ENCODE measurements at places on chromosomes 12 and 14. TPM values are rescaled to one million over a fixed set of nuclear protein-coding genes. Genes with fewer than 3 reads are reported as not detected.

The CBLN3 gene
- 3.4 TPM for total RNA-seq

The WSCD2 gene
- not detected for total RNA-seq

The CYP27B1 gene
- total RNA-seq = 8.6 TPM

The DLGAP5 gene
- 94.1 TPM for total RNA-seq

The TAS2R42 gene
- total RNA-seq = not detected

The NRIP2 gene
- total RNA-seq = not detected

The PTGER2 gene
- total RNA-seq = 4.7 TPM

DNA sequence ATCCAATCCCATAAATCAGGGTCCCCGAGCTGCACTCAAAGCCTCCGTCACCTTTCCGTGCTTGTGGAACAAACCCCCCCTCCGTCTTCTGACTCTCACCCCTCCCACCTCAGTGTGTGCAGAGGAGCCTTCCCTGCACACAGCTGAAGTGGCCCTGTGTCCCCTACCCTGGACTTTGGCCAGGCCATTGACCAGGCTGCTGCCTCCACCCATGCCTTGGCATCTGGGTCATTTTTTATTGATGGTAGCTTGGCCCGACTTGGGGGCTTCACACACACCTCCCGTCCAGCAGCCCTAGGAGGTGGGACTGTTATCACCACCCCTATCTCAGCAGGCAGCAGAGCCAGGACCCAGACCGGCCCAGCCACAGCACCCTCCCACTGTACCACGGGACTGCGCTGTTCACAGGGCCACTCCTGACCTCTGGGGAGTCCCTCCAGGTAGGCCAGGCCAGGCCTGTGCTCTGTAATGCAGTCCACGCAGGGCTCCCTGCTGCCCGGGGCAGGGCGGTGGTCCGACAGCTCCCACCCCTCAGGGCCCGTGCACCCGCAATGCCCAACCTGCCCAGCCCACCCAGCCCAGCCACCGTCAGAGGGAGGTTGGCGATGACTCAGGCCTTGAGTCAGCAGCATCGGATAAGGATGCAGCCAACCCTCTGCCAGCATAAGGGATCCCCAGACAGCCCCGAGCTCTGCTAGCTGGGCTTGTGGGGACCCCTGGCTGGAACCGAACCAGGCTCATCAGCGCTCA is 9.2 kb upstream of the INF2 start:
- peak; percentile 87 for DNase-seq
- H3K27ac ChIP-seq = peak overlapping the region; percentile 99
- peak overlapping the region; percentile 62 for H3K4me3 ChIP-seq
- no peaks in the 10 kb centered on the region for H3K27me3 ChIP-seq

GRCh38 chr14:92595267-92595666 is 81.7 kb downstream of the RIN3 start:
- H3K36me3 ChIP-seq = no peaks in the 10 kb centered on the region
- H3K4me3 ChIP-seq = no peak overlapping the region
- peaks cover 11% of the 10 kb centered on the region for H3K4me1 ChIP-seq
- no peak overlapping the region for H3K27ac ChIP-seq

DNA sequence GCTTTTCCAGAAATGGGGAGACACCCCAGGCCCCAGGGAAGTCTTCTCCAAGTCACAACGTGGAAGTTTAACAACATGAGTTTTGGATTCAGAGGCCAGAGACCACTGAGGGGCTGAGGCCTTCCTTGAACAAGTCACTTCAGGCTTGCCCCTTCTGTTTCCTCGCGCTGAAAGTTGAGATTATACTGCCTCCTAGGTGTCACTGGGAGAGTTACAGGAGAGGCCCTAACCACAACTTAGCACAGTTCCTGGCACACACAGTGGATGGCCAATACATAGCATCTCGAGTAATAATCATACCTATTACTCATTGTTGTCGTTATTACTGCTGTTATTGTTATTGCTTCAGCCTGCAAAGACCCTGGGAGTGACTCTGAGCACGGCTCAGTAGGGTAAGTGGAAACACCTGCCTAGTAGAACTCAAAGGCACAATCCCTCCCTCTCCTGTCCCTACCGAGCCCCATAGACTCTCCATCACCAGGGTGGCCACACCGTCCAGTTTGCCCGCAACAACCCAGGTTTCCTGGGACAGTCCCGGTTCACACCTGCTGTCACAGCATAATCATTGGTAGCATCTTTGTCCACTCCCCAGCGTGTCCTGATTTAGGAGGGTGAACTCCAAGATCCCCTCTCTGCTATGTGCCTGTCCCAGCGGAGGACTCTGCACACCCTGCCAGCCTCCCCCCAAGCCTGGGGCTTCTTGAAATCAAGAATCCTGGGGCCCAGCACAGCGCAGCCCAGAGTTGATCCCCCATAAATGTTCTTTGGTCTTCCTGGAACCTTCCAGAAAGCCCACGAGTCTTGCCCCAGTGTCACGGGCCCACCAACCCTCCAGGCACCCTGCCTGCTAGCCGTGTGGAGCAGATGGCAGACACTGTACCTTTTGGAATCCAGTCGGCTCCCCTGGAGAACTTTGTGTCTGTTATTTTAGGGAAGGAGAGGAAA is 85.0 kb downstream of the SYNE3 start:
- DNase-seq = peak; percentile 44
- H3K27me3 ChIP-seq = no peaks in the 10 kb centered on the region
- no peaks in the 10 kb centered on the region for H3K36me3 ChIP-seq
- no peak overlapping the region for H3K4me3 ChIP-seq
- no peaks in the 10 kb centered on the region for H3K4me1 ChIP-seq
- H3K27ac ChIP-seq = no peak overlapping the region

- no peak overlapping the region for H3K4me3 ChIP-seq
- no peaks in the 10 kb centered on the region for H3K4me1 ChIP-seq
- no peak overlapping the region for H3K27ac ChIP-seq
- H3K27me3 ChIP-seq = no peaks in the 10 kb centered on the region
These were observed 503.7 kb downstream of the SLC6A15 start for GRCh38 chr12:84408936-84409335.

DNA sequence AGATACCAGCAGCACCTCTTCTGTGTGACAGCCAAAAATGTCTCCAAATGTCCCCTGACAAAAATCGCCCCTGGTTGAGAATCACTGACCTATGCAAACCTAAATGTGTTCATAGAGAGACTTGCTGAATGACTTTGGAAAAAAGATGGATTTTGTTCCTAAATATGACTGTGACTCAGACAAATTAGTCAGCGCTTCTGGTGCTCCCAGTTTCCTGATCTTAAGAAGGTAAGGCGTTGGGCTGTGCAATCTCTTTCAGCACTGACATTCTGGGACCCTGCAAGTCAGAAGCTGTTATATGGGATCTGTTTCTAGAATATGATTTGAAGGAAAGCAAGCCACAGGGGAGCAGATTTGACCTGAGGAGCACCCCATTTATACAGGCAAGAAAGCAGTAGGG is 90.6 kb upstream of the PWP1 start:
- H3K4me3 ChIP-seq = no peak overlapping the region
- peak; percentile 72 for DNase-seq
- no peaks in the 10 kb centered on the region for H3K36me3 ChIP-seq
- H3K4me1 ChIP-seq = peaks cover 10% of the 10 kb centered on the region

DNA sequence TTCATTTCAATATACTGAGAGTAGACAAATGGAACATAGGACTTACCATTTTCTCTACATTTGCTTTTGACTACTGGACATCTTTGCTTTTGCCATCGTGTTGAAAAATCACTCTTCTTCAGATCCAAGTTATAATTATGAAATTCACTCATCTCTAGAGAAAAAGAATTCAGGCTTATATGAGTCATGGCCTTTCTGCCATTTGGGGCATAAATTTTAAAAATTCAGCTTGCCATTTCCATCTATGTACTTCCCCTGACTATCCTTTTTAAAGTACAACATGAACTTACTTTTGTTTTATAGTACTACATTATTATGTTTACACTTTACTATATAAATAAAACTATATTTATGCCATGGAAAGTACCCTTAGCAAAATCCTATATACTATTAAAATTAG is 3.0 kb downstream of the KLRK1 start:
- H3K4me3 ChIP-seq = no peak overlapping the region
- no peaks in the 10 kb centered on the region for H3K36me3 ChIP-seq
- H3K27me3 ChIP-seq = no peaks in the 10 kb centered on the region
- no peak overlapping the region for H3K27ac ChIP-seq
- no peak for DNase-seq

DNA sequence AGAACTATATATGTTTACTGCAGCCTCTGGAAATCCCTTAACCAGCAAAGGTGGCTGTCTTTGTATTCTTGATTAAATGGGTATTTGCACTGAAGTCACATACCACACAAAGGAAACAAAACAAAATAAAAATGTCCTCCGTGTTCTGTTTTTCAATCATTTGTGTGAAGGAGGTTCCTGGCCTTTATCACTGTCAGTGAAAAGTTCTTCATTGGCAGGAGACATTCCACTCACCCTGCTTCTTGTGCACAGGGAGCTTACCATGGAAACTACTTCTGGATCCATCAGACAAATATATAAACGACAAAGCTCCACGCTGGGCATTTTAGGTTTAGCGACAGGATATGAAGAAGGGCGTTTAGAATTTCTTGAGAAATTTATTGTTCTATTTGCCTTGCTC is 5.7 kb upstream of the NKX2-8 start:
- no peak overlapping the region for H3K4me3 ChIP-seq
- H3K36me3 ChIP-seq = no peaks in the 10 kb centered on the region
- H3K27me3 ChIP-seq = peaks cover 81% of the 10 kb centered on the region

GRCh38 chr14:67680941-67681340 is 6.5 kb upstream of the VTI1B start:
- 0 out of 2 replicates have a peak overlapping the region, but pooled peaks have one; percentile 4 for H3K27ac ChIP-seq
- peaks cover 17% of the 10 kb centered on the region for H3K4me1 ChIP-seq
- H3K36me3 ChIP-seq = peaks cover 66% of the 10 kb centered on the region
- H3K4me3 ChIP-seq = no peak overlapping the region
- no peaks in the 10 kb centered on the region for H3K27me3 ChIP-seq

- no peak overlapping the region for H3K27ac ChIP-seq
- H3K27me3 ChIP-seq = 0 out of 2 replicates have a peak, but pooled peaks cover 4% of the 10 kb centered on the region
- DNase-seq = no peak
- H3K4me3 ChIP-seq = no peak overlapping the region
These were observed 11.5 kb downstream of the GPR33 start for GRCh38 chr14:31476131-31476866.

GRCh38 chr12:16670456-16671050 is 64.6 kb upstream of the LMO3 start:
- H3K27me3 ChIP-seq = no peaks in the 10 kb centered on the region
- H3K27ac ChIP-seq = no peak overlapping the region
- H3K4me1 ChIP-seq = no peaks in the 10 kb centered on the region
- H3K4me3 ChIP-seq = no peak overlapping the region
- no peaks in the 10 kb centered on the region for H3K36me3 ChIP-seq
- no peak for DNase-seq
